ENCODE measurements at places on chromosomes 2 and 18.

DNA sequence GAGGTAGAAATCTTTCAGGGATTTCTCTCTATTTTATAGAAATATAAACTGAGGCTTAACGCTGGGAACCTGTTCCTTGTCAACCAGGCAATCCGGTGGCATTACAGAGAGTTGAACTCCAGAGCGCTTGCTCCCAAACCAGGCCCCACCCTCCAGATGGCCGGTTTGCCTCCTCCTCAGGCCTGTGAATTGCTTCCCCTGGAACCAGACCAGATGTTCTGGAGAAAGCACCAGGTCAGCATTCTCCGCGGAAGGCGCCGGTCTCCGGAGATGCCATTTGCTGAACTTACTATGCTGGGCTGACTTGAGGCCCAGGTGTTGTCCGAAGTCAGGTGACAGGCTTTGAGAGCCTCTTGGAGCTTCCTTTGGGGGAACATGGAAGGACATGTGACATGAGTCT lies 17.2 kb downstream of the TNP1 start:
- DNase-seq: no peak

DNA sequence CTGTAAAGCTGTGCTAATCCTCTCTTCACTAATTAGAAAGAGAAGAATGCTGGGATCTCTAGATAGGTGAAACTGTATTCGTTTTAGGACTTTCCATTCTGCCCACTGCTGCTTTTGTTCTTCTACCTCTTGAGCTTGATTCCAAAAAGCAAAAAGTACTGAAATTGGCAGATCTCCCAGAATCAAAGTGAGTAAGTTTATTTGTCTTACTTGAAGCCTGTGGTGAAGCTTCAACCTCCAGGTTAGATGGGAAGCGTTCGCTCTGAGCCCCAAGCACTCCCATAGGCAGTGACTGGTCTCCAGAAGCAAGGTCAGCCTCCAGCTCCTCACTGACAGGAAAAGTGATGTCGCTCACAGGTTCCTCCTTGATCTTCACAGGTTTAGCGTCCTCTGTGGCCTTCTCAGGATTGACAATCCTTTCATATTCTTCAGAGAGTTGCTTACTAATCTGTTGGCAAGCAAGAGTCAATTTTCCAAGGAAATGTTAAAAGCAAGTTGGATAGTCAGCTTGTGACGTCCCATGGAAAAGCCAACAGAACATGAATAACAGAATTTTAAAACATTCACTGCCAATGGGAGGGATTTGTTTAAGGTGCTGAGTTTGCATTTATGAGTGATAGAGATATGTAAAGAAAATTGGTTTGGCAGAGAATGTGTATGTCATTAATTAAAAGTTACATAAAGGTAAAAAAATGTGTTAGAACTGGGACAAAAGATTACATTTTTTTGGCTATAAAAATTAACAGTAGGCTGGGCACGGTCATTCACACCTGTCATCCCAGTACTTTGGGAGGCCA lies 8.1 kb downstream of the SUPT7L start:
- DNase-seq: no peak

GRCh38 chr18:26925313-26925712 lies 59.8 kb upstream of the AQP4 start:
- DNase-seq: no peak

DNA sequence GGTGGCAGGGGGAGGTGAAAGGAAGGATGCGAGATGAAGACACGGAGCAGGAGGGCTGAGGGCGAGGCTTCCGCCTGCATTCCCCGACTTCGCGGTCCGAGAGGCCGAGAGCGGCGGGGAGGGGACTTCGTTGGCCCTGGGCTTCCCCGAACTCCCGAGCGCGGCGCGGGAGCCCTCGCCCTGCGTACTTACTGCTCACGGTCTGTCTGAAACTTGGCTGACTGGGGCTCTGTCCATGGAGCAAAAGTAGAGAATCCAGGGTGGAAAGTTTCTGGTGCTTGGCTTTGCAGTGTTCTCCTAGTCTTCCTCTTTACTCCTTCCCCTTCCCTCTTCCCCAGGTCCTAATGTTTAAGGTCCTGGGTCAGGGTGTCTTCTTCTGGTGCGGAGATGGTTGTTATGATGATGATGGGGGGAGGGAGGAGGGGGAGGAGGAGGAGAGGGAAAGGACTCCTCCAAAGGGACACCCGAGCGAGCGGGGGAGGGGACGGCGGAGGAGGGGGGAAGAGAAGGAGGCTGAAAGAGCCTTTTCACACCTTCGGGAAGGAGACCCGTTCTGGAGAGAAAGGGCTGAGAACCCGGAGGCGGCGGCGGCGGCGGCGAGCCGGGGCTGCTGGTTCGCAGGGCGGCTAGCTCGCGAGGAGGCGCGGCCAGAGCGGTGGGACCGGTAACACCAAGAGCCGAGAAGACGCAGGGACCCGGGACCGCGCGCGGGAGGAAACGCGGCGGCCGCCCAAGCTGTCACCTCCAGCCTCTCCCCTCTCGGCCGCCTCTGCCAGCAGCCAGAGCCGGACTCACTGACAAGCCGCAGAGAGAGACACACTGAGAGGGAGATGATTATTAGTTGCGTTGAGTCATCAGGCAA lies at the start of gene SATB2:
Gene SATB2, minus strand, starts transcription at position 793 of the 862 bp plus-strand sequence. CDS start 1,902 bp downstream, outside the sequence.
- no peak for DNase-seq

- DNase-seq: no peak
Observed at GRCh38 chr18:59681521-59682004, 15.7 kb downstream of the CCBE1 start.

GRCh38 chr2:99725820-99726219 lies 236.0 kb upstream of the REV1 start:
- DNase-seq: no peak

DNA sequence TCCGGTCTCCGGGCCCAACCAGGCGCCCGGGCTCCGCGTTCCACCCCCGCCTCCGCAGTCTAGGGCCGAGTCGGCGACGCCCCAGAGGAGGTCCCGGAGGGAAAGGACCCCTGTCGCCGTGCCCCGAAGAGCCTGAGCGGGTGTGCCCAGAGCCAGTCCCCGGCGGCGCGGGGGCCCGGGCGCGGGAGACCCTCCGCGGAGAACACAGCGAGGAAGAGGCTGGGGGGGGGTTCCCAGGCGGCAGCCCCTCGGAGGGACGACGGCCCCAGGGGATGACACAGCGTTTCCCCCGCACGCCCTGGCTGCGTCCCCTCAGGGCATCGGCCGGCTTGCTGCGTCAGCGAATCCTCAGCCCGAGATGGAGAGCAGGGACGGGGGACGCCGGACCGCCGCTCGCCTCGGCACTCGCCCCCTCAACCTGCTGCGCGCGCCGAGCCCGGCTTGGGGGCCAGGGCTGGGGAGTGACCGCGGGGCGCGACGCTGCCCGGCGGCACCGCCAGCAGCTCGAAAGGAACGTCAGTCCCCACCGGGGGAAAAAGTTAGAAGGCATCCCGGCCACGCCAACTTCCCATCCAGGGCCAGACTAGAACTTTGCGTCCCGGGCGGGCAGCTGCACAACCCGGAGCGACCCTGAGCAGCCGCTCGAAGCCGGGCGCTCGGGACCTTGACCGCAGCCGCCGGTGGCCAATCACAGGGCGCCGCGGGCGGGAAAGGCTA lies 711 bp downstream of the SFXN5 start:
- DNase-seq: no peak

Measured in globus pallidus (tissue), 1 donor.